ENCODE measurements at places on chromosomes 16 and 17.

DNA sequence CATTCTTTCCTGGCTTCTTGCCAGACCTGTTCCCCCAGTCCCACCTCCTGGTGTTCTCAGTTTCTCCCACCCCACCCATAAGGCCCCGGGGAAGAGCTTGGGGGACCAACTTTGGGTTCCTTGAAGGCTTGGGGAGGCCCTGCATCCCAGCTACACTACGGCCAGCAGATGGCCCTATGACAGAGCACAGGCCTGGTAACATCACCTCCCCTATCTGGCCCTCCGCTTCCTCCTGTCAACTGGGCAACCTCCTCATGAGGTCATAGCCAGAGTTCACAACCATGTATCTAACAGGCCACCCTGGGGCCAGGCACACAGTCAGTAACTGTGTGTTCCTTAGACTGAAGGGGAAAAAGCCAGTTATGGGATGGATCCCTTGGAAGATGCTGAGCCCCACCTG, 31.4 kb downstream of the MYO15A start:
- DNase-seq, result no peak

- DNase-seq, result no peak
Measured at GRCh38 chr16:23826528-23827045, 9.2 kb upstream of the PRKCB start.

- no peak for DNase-seq
Measured at GRCh38 chr17:30908717-30909420, 2.8 kb upstream of the TEFM start.

DNA sequence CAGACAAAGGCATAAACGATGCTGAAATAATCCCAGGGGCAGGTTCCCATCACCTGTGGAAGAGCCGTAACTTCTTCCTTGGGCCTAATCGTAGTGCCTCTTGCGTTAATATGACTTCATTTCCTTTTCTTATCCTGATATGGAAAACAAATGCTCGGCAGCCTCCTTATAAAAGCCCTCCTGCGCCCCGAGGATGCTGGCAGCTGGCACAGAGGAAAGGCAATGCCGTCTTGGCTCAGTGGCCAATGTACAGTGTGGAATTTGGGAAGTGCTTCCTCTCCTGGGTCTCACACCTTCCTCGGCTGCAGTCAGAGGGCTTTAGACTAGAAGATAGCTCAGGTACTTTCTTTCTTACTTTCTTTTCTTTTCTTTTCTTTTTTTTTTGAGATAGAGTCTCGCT, 3.4 kb downstream of the SCN4A start:
- no peak for DNase-seq

- no peak for DNase-seq
Measured at GRCh38 chr16:24525970-24526559, 13.3 kb upstream of the RBBP6 start.

DNA sequence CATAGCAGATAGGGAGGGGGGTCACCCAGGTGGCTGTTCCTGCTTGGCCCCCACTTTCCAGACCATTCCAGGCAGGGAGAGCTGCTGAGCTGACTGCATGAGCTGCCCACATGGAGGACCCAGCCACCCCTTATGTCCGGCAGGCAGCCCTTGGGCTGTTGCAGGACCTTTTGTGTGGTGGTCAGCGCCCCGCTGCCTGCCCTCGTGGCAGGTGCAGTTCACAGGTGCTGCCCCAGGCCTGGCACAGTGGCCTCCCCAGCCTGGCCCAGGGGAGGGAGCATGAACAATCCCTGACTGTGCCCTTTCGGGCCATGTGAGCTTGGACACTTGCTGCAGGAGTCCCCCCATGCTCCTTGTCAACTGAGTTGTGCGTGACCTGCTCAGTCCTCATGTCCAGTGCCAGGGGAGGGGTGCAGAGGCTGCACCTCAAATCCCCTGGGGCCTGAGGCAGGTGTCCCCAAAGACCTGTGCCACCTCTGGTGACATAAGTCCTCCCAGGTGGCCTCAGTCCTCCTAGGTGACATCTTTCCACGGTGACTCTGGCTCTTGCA, 8.6 kb downstream of the TBC1D26 start:
- DNase-seq, result no peak

DNA sequence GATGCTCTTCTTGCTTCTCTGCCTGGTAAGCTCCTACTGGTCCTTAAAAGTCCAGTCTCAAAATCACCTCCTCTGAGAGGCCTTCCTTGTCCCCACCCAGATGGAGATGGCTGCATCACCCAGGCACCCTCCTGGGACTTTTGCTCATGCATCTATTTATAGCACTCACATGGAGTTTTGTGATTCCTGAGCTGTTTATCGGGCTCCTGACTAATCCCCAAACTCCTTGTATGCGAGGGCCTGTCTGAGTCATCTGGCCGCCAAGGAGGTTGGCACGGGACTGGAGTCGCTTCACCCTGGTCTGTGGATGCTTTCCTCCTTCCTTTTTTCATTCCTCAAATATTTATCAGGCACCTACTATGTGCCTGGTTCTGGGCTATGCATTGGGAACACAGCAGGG, 2.3 kb upstream of the MAP2K3 start:
- no peak for DNase-seq

DNA sequence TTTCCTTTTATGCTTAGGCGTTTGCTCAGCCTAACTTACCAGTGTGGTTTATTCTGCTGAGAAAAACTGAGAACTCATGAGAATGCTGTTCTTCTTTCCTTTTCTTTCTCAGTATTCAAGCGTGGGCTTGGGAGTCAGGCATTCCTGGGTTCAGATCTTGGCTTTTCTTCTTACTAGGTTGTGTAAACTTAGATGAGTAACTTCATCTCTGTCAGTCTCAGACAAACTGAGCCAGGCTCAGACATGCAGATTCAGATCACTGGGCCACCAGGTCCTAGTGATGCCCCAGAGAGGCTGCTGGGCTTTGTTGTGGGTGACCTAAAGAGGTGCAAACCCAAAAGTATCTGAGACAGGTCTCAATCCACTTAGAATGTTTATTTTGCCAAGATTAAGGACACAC, 95.8 kb upstream of the MPHOSPH6 start:
- DNase-seq, result no peak

GRCh38 chr17:1493291-1493980, 950 bp upstream of the MYO1C start:
- DNase-seq, result no peak

DNA sequence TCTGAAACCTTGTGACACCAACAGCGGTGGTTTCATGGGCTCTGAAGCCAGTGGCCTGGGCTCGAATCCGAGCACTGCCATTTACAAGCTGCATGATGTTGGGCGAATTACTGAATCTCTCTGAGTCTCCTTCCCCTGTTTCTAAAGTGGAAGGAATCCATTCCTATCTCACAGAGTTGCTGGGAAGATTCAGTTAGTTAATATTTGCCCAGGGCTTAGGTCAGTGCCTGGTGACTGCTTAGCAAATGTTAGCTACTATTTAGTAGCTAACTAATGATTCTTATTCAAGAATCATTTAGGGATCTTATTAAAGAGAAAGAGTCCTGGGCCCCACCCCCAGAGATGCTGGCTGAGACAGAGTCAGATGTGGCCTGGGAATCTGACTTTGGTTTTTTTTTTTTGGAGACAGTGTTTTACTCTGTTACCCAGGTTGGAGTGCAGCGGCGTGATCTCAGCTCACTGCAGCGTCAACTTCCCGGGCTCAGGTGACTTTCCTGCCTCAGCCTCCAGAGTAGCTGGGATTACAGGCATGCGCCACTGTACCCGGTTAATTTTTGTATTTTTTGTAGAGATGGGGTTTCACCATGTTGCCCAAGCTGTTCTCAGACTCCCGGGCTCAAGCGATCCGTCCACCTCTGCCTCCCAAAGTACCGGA, 33.6 kb upstream of the RAI1 start:
- DNase-seq, result no peak

DNA sequence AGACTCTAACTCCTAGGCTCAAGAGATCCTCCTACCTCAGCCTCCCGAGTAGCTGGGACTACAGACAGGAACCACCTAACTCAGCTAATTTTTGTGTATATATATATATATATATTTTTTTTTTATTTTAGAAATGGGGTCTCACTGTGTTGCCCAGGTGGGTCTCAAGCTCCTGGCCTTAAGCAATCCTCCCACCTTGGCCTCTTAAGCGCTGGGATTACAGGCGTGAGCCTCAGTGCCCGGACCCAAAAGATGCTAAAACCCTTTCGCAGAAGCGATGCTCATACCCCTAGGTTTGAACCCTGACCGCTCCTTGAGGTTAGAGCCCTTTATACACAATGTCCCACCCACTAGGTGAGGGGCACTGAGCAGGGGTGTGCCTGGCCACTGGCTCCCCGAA, 2.2 kb upstream of the CLDN9 start:
- no peak for DNase-seq

GRCh38 chr17:29331708-29332085, 37.7 kb upstream of the NUFIP2 start:
- DNase-seq, result no peak

GRCh38 chr16:85898521-85899442, at the start of gene IRF8:
IRF8 (plus strand) TSS chr16:85899162; CDS start chr16:85903016, 3,854 bp downstream.
- DNase-seq, result peak; percentile 51

- DNase-seq, result no peak
Measured at GRCh38 chr16:51562891-51563290, 411.8 kb upstream of the SALL1 start.

GRCh38 chr16:28210979-28211588, 681 bp downstream of the XPO6 start:
- peak; percentile 10 for DNase-seq

- peak; percentile 36 for DNase-seq
Measured at GRCh38 chr17:50561746-50562141, 1.2 kb downstream of the CACNA1G start.

DNA sequence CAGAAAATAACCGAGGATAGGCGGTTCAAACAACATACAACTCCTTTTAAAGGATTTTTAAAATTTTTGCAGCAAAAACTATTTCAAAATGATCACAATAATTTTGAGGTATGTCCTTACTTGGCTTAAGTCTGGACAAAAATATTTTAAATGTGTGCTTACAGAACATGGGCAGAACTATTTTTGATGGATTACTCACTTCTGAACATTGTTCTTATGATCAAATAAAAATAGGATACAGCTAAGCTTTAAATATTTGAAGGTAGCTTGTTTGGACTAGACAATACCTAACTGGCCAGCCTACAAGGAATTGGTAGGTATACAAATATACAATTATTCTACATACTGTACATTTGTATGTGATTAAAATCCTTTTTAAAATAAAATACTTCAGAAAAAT, 14.3 kb upstream of the INTS2 start:
- no peak for DNase-seq

DNA sequence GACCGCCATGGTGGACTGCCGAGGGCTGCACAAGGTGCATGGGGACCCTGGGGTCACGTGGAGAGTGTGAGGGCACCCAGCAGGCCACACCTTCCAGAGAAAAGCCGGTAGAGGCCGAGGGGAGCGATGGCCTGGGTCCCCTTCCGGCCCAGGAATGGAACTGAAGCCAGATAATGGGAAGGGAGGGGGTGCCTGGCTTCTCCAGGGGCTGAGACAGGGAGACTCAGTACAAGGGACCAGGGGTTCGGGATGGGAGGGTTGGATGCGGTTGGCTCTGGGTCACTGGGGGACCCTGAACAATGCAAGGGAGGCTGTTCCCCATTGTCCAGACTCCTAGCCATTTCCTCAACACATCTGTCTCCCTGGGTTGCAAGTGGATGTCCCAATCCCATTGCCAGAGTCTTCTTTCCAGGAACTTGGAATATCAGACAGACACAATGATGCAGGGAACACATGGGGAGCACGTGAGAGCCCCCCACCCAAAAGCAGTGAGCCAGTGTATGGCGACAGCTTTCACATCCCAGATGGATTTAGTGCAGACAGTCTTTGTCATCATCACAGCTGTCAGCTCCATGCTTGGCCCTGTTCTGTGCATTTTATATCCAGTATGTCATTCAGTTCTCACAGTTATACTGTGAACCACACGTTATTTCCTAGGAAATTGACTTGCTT, 23.6 kb upstream of the DNAI2 start:
- no peak for DNase-seq

- DNase-seq, result no peak
Measured at GRCh38 chr17:11996722-11997146, 541 bp downstream of the ZNF18 start.

GRCh38 chr17:64326420-64327054, 63.5 kb upstream of the TEX2 start:
- DNase-seq, result no peak

- DNase-seq, result no peak
Measured at GRCh38 chr16:72787514-72788268, 260.2 kb downstream of the ZFHX3 start.

GRCh38 chr16:27798241-27798640, 248.3 kb downstream of the KATNIP start:
- DNase-seq, result no peak

DNA sequence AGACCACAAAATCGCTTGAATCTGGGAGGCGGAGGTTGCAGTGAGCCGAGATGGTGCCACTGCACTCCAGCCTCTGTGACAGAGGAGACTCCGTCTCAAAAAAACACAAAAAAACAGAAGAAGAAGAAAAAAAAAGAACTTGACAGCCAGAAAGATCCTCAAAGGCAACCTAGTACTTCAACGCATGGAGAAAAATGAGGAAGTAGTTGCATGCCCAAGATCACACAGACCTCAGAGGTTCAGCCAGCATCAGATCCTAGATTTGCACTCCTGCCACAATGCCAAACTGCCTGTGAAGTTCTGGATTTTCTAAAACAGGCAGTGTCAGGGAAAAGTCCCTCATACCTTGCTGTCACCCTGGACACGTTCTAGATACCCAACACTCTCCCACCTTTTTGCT, 1.5 kb downstream of the ATPAF2 start:
- no peak for DNase-seq

DNA sequence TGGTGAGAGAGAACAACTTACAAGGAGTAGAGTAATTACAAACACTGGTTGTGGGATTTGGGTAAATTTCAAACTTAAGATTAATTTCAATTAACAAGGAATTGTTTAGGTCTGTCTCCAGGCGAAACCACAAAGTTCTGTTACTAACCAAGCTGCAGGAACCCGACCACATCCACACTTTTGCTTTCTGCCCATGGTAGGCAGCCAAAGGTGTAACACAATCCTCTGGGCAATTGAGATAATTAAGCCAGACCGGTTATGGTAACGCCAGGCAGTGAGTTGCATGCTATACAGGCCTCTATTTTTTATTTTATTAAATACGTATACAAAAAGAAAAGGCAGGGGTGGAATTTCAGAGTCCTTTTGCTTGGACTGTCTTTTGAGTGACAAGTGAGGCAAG, 12.0 kb downstream of the KCNJ2 start:
- no peak for DNase-seq

GRCh38 chr17:530851-531250, 178.2 kb upstream of the RPH3AL start:
- no peak for DNase-seq
